ENCODE measurements at places on chromosomes 5 and 9.

- no peak for DNase-seq
Observed at GRCh38 chr9:130626249-130626996, 38.0 kb upstream of the PRDM12 start.

GRCh38 chr5:113232221-113232620 lies 202.6 kb downstream of the TSSK1B start:
- no peak for DNase-seq

DNA sequence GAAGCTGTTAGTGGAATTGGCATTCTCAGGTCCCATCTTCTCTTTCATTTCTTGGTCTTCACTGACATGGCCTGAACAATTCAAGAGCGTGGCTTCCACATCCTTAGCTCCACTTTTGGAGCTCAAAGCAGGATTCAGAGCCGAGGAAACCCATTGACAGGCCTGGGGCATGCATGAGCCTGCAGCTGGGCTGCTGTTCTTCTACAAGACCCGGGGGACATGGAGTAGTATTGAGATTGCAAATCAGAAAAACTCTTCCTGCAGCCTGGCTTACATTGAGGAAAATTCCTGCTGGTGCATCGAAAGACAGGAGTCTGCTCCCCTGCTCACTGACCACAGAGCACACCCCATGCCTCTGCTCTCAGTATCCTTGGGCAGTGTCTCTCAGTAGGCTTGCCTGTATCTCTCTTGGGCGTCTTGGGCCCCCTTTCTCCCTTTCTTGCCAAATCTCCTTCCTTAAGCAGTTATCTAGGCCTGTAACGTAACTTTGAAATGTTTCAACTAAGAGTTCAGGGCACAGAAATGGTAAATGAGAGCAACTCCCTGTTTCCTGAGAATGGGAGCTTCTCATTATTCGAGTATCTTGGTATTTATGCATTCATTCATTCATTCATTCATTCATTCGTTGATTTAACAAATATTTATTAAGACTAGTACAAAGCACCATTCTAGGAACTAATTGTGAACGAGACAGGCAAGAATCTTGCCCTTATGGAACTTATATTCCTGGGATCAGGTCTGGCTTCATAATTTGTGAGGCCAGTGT lies 603.6 kb upstream of the CLINT1 start:
- no peak for DNase-seq

GRCh38 chr5:849651-850301 lies 1.0 kb downstream of the ZDHHC11 start:
- no peak for DNase-seq

DNA sequence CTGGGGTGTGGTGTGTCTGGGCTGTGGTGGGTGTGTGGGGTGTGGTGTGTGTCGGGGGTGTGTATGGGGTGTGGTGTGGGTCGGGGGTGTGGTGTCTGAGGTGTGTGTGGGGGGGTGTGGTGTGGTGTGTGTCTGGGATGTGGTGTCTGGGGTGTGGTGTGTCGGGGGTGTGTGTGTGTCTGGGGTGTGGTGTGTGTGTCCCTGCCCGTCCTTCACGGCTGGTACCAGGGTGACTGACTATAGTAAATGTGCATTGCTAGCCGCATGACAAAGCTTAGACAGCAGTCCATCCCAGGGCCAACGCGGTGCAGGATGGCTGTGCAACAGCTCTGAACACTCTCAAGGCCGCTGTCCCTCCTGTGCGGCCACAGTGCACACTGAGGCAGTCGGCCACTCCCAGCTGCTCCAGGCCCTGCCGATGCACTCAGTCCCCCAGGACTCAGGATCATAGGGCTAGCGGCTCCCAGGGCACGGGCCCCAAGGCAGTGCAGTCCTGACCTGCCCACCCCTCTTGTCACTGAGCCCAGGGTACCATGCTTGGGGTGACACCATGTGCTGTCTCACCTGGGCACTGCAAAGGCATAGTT lies 54.0 kb downstream of the SECISBP2 start:
- peak; percentile 38 for DNase-seq

DNA sequence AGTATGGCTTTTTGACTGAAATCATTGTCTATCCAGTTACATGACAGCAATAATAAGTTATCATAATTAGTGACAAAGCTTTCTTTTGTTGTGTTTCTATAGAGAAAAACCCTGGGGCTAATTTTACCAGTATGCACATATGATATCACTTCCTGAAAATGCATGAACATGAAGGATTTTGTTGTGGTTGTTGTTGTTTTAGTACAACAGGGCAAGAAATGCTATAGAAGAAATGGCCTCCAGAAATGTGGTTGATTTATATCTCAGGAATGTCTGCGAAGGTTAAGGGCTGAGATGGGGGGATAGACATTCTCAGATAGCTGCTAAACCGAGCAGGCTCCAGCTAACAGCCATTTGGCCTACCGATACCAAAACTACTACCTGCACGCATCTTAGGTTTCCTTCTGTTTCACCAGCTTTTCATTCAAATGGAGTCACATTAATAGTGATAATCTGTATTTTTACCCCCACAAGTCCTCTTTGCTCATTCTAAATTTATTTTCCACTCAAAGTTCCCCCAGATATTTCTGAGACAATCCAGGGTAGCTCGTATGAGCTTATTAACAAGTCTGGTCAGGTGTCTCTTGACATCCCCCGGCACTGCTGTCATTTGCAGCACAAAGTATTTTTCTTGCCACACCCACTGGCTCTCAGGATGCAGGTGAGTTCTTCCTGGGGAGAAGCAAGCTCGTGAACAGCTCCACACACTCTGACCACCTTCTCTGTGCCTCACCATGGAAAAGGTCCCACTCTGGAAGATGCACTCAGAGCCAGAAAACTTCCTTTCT lies 232.4 kb upstream of the GAS1 start:
- peak; percentile 85 for DNase-seq

- no peak for DNase-seq
Observed at GRCh38 chr5:159052401-159053011, 47.2 kb downstream of the EBF1 start.

DNA sequence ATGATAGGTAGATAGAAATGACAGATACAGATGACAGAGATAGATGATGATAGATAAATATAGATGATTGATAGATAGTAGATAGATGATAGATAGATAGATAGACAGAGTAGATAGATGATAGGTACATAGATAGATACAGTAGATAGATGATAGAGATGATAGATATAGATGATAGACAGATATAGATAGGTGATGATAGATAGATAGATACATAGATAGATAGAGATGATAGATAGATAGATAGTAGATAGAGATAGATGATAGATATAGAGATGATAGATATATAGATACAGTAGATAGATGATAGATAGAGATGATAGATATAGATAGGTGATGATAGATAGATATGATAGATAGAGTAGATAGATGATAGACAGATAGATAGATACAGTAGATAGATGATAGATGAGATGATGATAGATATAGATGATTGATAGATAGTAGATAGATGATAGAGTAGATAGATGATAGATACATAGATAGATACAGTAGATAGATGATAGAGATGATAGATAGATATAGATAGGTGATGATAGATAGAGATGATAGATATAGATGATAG lies 95.7 kb upstream of the SMIM23 start:
- DNase-seq = no peak

- DNase-seq = peak; percentile 95
Observed at GRCh38 chr5:168314735-168315411, 23.4 kb downstream of the WWC1 start.

Measured in M059J (cell line).